ENCODE measurements at places on chromosomes 12 and 14.
A peak's percentile ranks its signal among the peaks of the same experiment; 100 is the strongest.

DNA sequence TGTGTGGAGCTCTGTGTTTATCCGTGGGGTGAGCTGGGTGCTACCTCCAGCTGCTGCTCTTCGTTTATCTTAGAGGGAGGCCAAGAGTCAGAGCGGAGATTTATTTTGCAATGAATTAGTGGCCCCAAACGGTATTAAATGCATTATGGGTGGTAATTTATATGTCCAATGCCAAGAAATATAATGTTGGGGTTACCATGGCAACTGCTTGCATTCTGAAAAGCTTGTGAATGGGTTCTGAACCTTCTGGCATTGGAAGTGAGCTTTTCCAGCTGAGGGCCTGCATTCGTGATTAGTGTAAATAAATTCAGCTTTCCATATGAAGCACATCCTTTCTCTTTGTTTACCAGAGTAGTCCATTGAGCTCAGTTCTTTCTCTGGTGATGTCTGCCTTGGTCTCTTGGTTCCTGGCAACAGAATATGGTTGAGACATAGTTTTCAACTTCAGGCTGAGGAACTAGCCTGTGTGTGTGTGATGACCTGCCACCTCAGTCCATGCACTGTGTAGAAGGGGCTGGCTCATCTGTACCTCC lies 51.8 kb downstream of the TRAF3 start:
- H3K27me3 ChIP-seq: no peaks in the 10 kb centered on the region
- DNase-seq: no peak
- no peaks in the 10 kb centered on the region for H3K36me3 ChIP-seq
- H3K27ac ChIP-seq: no peak overlapping the region

DNA sequence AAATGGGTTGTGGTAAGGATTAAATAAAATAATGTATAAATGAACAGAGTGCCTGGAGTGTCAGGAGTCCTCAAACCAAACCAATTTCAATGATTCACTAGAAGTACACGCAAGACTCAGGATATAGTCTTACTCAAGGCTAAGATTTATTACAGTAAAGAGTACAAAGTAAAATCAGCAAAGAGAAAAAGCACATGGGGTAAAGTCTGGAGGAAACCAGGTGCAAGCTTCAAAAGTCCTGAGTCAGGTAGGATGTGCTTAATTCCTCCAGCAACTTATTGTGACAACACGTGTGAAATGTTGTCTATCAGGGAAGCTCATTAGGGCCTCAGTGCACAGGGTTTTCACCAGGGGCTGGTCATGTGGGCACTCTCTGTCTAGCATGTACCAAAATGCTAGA lies 105.8 kb upstream of the NAP1L1 start:
- H3K27me3 ChIP-seq: no peaks in the 10 kb centered on the region
- H3K4me1 ChIP-seq: no peaks in the 10 kb centered on the region
- no peaks in the 10 kb centered on the region for H3K36me3 ChIP-seq
- DNase-seq: no peak
- H3K27ac ChIP-seq: no peak overlapping the region

- H3K36me3 ChIP-seq: peaks cover 31% of the 10 kb centered on the region
- DNase-seq: no peak
- H3K27ac ChIP-seq: peak overlapping the region; percentile 72
- H3K4me1 ChIP-seq: peaks cover 14% of the 10 kb centered on the region
- H3K27me3 ChIP-seq: no peaks in the 10 kb centered on the region
- peak overlapping the region; percentile 91 for H3K4me3 ChIP-seq
Observed at GRCh38 chr12:103956509-103957027, 9.1 kb upstream of the TDG start.

DNA sequence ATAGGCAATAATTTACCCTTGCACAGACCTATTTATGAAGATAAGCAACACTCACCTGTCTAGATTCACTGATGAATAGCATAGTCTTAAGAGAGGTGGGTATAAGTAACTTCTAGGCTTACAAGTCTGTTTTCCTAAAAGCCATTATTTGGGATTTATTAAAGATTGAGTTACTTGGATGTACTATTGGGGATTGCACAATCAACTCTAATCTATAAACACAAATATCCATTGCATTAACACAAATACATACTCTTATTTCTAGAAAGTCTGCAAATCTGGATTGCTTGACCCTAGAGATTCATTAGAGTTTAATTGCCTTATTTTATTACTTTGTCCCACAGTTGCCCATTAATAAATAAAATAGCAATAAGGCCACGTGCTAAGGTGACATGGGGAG lies 148.1 kb upstream of the CCDC198 start:
- H3K4me3 ChIP-seq: no peak overlapping the region
- DNase-seq: no peak
- no peak overlapping the region for H3K27ac ChIP-seq
- no peaks in the 10 kb centered on the region for H3K36me3 ChIP-seq
- H3K27me3 ChIP-seq: no peaks in the 10 kb centered on the region

DNA sequence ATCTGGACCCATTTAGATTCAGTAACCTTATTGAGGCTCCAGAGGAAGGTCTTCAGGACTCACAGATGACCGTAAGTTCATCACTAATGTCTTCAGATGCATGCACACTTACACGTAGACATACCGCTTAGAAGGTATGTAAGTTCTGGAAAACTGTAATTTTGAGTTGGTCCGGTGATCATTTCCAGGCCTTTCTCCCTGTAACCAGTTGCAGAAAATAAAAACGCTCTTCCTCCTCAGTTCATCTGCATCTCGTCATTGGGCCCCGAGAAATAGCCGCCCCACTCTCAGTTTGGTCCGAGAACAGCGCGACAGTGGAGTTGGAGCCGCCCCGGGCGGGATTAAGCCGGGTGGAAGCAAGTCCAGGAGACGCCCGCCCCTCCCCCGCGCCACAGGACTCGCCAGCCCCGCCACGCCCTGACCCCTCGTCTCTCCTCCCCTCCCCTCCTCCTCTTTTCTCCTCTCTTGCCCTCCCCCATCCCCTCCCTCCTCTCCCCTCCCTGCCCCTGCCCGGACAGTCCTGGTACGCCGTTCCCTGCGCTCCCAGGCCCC lies 83.7 kb downstream of the TNFAIP2 start:
- no peaks in the 10 kb centered on the region for H3K4me1 ChIP-seq
- H3K36me3 ChIP-seq: no peaks in the 10 kb centered on the region
- peaks cover 70% of the 10 kb centered on the region for H3K27me3 ChIP-seq
- no peak for DNase-seq

DNA sequence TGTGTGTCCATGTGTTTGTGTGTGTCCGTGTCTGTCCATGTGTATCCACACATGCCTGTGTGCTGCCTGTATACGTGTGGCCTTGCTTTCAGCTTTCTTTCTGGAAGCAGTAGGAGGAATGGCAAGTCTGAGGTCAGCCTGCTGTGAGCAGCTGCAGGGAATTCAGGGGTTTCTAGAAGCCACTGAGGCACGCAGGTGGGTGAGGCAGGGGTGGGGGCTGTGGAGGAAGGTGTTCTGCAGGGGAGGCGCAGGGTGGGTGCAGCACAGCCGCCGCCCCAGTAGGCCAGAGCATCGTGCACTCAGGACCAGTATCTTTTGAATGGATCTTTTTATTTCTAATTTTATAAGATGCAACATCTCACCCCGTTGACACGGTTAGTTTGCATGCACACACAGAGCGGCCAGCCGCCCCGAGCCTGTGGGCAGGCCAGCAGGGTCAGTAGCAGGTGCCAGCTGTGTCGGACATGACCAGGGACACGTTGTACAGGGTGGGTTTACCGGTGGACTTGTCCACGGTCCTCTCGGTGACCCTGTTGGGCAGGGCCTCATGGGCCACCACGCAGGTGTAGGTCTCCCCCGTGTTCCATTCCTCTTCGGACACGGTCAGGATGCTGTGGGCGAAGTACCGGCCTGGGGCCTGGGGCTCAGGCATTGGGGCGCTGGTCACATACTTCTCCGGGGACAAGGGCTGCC lies 327.7 kb downstream of the TMEM121 start:
- peaks cover 34% of the 10 kb centered on the region for H3K36me3 ChIP-seq
- H3K4me1 ChIP-seq: peaks cover 47% of the 10 kb centered on the region
- DNase-seq: no peak
- no peak overlapping the region for H3K27ac ChIP-seq

GRCh38 chr12:122168492-122168891 lies 5.5 kb downstream of the IL31 start:
- no peaks in the 10 kb centered on the region for H3K4me1 ChIP-seq
- H3K4me3 ChIP-seq: no peak overlapping the region
- no peak overlapping the region for H3K27ac ChIP-seq
- no peaks in the 10 kb centered on the region for H3K36me3 ChIP-seq
- no peaks in the 10 kb centered on the region for H3K27me3 ChIP-seq

GRCh38 chr12:70353780-70354660 lies 12.1 kb upstream of the KCNMB4 start:
- H3K36me3 ChIP-seq: peaks cover 12% of the 10 kb centered on the region
- H3K4me1 ChIP-seq: peaks cover 6% of the 10 kb centered on the region
- no peak overlapping the region for H3K27ac ChIP-seq
- H3K4me3 ChIP-seq: no peak overlapping the region

GRCh38 chr12:8088574-8088973 lies 6.5 kb downstream of the NECAP1 start:
- DNase-seq: no peak
- peak overlapping the region; percentile 32 for H3K4me3 ChIP-seq
- no peaks in the 10 kb centered on the region for H3K27me3 ChIP-seq
- H3K27ac ChIP-seq: peak overlapping the region; percentile 28
- peaks cover 26% of the 10 kb centered on the region for H3K36me3 ChIP-seq
- peaks cover 26% of the 10 kb centered on the region for H3K4me1 ChIP-seq

DNA sequence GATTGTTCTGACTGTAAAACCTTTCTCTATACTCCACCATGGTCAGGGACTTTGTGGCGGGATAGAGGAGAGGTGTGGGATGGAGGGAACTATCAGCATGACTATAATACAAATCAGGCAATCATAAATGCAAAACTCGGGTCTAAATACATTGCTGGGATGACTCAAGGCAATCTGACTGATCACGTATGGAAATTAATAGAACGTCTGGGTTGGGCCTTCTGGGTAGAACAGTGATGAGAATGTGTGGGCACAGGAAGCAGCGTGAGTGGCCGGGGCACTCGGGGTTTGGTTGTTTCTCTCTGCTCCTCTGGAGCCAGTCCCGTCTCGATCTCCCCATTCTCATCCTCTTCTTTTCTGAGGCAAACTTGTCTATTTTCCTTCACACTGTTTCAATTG lies 485.8 kb downstream of the VRK1 start:
- no peaks in the 10 kb centered on the region for H3K4me1 ChIP-seq
- no peak for DNase-seq
- no peak overlapping the region for H3K27ac ChIP-seq

DNA sequence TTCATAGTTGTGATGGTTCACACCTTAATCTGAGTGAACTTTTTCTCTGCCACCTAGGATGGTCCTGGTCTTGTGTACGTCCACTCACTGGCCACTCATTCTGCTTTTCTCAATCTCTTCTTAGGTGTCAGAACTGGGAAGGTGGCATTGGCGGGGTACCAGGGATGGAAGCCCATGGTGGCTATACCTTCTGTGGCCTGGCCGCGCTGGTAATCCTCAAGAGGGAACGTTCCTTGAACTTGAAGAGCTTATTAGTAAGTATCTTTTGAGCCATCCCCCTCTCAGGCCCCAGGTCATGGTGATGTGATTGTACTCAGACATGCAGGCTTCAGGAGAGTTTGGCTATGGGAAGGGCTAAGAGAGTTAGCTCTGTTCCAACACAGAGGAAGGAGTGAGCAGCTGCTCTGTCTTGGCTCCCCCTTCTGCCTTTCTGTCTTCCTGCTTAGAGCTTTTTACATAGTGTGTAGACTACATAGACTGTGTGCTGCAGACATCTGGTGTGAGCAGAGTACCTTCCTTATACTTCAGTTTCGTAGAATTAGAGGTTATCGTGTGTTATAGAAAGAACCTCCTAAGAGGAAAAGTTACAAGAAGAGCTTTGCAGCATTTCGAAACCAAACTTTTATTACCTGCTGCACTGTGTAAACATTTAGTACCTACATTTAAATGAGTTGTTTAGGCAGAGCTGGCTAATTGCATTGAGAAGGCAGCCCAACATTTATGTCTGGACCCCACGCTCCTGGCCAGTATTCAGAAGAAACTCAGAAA lies 54.2 kb downstream of the FNTB start:
- H3K4me3 ChIP-seq: no peak overlapping the region
- H3K27me3 ChIP-seq: no peaks in the 10 kb centered on the region
- no peak for DNase-seq
- H3K27ac ChIP-seq: no peak overlapping the region

DNA sequence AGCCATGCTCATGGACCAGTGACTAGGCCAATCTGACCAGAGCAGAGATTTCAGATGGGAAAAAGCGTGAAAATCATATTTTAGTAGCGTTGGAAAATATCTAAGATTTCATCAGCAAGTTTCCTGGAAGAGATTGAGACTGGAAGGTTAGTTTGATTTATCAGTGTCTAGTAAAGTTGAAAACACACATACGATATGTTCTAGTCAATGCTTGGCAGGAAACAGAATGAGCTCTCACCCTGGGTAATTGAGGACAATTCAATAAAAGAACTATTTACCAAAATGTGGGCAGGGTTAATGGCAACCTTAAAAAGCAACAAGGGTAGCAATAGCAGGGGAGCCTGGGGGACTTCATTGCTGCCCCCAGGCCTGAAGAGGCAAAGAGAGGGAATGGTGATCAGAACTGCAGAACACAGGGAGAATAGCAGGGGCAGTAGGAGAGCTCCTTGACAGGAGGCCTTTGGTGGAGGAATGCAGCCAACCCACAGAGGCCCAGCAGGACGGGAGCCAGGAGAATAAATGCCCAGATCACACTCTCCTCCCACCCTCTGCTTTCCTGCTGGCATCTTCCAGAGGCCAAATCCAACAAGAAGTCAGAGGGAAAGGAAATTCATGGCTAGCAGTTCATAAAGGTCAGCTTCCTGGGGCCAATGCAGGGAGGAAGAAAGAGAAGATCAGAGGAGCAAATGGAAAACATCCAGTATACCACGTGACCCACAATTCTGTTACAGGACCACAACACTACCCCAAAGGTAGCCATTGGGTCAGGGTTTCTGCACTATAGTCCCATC lies 27.6 kb upstream of the LRP6 start:
- H3K27ac ChIP-seq: no peak overlapping the region
- peaks cover 2% of the 10 kb centered on the region for H3K27me3 ChIP-seq
- H3K4me3 ChIP-seq: no peak overlapping the region

- no peaks in the 10 kb centered on the region for H3K4me1 ChIP-seq
- no peak overlapping the region for H3K27ac ChIP-seq
Observed at GRCh38 chr14:52911904-52912303, 38.9 kb downstream of the FERMT2 start.

DNA sequence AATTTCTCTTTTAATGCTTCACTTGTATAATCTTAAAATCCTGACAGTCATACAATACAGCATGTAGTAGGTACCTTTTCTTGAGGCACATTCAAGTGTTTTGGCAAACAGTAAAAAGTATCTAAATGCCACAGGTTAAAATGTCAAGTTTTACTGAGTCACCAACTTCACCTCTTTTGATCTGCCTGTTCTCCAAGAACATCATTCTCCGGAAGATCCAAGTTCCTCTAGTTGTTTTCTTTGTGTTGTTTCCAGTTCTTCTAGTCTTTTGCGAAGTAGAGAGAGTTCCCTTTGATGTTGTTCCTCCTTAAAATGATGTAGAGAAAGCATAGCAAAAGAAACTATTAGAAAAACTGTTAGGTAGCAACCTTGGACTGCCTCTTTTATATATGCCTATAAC lies 151.1 kb downstream of the CEP83 start:
- no peak overlapping the region for H3K4me3 ChIP-seq
- no peaks in the 10 kb centered on the region for H3K4me1 ChIP-seq
- no peak overlapping the region for H3K27ac ChIP-seq
- DNase-seq: no peak

All from common myeloid progenitor, CD34-positive (primary cell).